ENCODE measurements at places on chromosomes 2 and 18.

DNA sequence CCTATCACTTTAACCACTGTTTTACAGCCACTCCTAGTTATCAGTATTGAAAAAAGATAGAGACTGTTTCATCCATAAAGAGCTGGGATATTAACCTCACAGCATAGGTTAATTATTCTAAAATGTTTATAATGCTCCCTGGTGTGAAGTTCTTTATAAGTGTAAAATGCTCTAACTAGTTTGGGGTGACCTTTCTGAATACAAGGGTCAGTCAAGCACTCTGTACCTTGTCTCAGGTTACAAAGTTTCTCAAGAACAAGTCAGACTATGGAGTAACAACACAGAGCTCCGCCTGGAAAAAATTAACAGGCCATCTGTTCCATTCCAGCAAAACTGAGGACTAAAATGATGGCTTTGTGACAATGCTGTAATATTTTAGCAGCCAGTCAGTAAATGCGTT, 107.4 kb downstream of the NOL4 start:
- no peak for DNase-seq

DNA sequence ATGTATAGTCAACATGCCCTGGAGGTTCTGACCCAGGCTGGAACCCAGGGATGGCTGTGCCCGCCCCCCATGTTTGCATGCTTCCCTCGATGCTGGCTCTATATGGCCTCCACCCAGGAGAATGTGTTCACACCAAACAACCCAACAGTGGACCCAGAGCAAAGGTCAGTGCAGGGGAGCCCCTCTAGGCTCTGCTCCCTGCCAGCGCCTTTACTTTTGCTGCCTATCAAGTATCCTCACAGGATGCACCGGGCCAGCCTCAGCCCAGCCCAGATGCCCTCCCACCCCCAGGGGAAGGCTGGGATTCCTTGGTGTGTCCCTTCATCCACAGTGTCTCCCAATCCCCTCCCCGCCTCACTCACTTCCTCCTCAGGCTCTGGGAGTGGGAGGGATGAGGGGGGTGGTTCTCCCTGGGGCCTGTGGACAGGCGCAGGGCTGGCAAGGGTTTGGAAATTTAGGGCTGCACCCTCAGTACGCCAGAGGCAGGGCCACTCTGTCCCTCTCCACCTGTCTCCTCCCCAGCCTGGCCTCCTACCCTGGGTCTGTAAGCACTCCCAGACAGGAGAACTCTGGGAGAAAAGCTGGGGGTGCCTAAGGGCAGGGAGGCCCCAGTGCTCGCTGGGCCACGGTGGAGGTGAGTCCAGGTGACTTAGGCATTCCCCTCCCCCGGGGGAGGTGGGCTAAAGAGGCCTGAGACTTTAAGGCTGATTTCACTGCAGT, 2.3 kb downstream of the ATP6V1B1 start:
- DNase-seq = no peak

GRCh38 chr2:65992198-65992554, 442.7 kb upstream of the MEIS1 start:
- DNase-seq = no peak

- DNase-seq = no peak
Observed at GRCh38 chr2:69011611-69012157, 1.3 kb upstream of the ANTXR1 start.

DNA sequence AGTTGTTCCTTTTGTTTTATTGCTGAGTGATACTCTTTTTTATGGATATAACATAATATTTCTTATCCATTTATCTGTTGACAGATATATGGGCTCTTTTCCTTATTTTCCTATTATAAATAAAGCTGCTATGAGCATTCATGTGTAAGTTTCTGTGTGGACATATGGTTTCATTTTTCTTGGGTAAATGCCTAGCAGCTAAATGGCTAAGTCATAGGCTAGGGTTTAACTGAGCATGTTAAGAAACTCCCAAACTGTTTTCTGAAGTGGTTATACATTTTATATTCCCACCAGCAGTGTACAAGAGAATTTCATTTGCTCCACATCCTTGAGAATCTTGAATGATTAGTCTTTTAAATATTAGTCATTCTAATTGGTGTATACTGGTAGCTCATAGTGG, 786.6 kb upstream of the CDH2 start:
- no peak for DNase-seq

GRCh38 chr2:8447610-8448221, 234.1 kb upstream of the ID2 start:
- no peak for DNase-seq

DNA sequence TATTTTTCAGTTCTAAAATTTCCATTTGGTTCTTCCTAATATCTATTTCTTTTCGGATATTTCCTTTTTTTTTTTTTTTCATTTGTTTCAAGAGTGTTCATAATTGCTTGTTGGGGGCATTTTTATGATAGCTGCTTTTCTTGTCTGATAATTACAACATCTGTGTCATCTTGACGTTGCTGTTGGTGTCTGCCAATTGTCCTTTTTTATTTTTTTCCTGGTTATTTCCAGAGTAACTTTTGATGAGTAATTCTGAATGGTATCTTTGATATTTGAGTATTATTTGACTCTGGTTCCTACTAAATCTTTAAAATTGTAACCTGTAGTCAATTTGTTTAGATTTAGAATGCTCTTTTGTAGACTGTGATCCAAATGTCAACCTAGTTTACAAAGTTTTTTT, 51.3 kb upstream of the CHRNA1 start:
- no peak for DNase-seq

- DNase-seq = no peak
Observed at GRCh38 chr18:36456622-36457021, 159.1 kb downstream of the FHOD3 start.

DNA sequence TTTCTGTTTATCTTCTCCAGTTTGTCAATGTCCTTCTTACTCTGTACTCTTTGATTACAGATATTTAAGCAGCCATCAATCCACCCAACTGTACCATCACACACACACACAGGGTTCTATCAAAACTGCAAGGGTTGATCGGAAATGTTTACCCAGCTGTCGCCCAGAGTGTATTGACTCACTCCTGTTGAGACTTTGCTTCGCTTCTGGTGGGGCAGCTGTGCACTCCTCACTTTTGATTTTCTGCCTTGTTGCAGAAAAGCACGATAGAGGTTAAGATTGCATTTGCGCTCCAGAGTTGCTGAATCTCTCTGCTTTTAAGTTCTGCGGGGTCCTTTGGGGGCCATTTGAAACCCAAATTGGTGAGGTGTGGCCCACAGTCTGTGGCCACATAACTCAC, 216.2 kb downstream of the SETBP1 start:
- DNase-seq = no peak

DNA sequence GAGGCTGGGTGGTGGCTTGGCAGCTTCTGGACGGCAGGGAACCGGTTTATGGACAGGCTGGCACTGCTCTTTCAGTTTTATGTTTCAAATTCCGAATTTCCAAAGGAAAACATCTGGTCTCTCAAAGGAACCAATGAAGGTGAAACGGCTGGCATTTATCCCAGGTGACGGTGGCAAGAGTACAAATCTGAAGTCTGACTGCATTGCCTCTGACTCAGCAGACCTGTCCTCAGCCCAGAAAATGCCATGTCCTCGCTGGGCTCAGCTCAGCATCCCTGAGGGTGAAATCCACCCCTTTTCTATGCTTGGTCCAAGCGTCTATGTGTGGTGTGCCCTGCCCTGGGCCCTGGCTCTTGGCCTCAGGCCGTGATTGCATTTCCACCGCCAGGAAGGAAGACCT, 38.1 kb downstream of the NAPG start:
- DNase-seq = no peak

DNA sequence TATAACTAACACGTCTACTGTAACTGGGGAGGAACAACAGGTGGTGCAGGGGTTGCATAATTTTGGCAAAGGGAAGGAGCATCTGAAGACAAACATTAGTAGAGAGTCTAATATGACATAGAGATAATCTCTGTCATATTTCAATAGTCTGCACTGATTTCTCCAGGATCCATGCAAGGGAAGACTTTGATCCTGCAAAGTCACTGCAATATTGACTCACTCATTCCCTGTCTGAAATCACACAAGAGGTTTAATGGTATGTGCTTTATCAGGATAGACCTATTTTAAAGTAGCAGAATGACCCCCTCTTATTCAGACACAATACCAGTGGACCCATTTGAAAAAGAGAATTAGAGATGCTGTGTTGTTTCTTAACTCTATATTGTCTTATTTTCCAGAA, 98.7 kb upstream of the CAVIN2 start:
- no peak for DNase-seq

GRCh38 chr18:63182861-63183260, 136.7 kb downstream of the BCL2 start:
- DNase-seq = no peak

GRCh38 chr2:161243905-161244304, 64.3 kb upstream of the PSMD14 start:
- DNase-seq = no peak

DNA sequence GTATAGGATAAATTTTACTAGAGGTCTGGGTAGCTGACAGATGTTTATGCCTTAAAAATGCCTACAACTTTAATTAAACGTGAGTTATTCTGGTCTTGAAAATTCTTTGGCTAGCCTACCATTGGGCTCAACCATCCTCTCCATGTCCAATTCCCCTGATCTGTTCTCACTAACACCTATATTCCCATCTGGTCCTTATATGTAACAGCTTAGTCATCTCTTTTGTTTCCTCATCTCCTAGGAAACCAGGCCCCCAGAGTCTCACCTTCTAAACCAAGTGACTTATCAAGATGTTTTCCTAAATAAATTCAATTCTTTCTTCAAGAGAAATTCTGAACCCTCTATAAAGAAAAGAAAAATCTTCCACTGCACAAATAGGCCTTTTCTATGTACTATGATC, 148.5 kb downstream of the TTC32 start:
- DNase-seq = no peak

GRCh38 chr2:95018861-95019550, 6.5 kb upstream of the MAL start:
- DNase-seq = no peak

DNA sequence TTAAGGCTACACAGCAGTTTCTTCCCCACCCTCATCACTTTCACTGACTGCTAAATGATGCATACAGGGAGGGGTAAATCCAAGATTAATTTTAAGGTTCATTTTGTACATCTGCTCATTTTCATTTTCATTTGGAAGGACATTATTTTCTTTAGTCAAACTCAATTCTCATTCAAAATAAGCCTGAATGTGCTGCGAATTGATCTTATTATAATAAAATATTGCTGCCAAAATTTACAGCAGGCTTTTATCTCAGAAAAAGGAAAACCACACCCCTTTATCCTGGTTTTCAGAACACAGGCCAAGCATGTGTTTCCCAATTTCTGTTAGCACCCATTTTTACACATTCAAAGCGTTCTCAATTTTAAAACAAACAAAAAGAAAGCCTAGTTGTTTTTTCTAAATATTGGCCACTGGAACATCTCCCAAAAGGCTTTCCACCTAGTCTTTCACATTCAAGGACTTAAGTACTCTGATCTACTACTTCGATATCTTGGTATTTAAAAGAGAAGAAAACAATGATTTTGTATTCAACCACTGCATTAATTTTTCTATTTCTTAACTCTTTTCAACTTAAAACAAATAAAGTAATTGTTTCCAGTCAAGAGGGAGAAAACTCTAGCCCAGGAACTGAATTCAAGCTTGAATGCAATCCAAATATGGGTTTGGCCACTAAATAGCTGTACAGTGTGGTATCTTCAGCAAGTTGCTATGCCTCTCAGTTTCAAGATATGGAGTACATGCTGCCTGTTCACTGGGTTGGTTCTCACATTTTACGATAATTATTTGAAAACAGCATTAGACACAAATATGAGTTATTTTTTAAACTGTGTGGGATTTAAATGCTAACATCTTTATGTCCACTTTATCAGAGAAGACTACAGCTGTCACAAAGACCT, 52.5 kb downstream of the CDH2 start:
- no peak for DNase-seq

GRCh38 chr2:70474256-70474848, 79.3 kb downstream of the TGFA start:
- DNase-seq = no peak

DNA sequence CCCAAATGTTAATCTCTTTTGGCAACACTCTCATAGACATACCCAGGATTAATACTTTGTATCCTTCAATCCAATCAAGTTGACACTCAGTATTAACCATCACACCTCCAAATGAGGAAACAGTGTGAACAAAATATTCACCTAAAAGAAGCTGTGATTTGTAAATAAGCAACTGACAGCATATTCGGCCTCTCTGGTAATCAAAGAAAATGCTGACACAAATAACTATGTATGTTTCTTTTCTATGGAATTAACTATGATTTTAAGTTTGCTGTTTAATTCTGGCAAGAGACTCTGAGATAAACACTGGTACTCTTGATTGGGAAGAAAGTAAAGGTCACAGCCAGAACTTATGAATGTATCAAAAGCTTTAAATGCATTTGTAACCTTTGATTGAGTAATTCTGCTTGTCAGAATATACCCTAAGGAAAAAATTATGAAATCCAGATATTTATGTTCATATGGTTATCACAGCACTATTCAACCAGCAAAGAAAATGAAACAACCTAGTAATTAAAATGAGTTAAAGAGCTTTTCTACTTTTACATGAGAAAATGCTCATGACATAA, 3.6 kb upstream of the GYPC start:
- no peak for DNase-seq

GRCh38 chr2:240299710-240300068, 135.8 kb upstream of the GPC1 start:
- no peak for DNase-seq

DNA sequence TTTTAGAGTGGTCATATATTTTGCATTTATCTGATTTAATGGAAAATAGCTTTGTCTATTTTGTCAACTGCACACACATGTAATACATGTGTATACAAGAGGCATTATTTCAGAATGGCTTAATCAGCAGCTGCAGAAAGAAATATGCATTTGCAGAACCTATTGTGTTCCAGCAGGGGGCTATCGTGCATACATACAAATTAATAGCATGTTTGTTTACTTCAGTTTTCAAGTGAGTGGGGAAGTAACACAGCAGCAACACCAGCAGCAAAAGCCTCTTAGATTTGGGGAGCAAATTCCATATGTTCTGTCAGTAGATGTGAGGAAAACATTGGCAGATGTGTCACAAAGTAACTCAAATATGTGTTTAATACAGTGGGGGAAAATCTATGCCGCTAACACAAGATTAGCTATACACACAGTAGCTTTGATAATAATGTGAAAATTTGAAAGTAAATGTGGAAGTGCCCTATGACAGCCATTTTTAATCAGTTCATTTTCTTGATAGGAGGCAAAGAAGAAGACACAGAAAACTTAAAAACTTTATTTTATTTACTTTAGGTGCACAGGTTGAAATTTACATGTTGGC, 218.1 kb downstream of the WDR7 start:
- peak; percentile 9 for DNase-seq

DNA sequence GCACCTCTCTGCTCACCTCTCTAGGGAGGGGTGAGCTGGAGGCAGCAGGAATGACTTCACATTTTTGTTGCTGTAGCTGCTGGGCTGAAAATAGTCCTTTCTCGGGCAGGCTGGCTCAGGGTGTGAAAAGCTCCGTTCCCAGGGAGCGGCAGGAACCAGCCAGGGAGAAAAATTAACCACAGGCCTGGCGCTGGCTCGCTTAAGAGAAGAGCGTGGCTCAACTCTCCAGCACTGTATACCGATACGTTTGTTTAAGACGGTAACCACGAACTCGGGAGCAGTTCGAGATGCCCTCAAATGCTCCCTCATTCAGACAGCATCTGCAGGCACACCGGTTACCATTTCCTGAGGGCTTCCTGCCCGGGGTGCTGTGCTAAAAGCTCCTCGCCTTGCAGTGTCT, 129.6 kb downstream of the CELF4 start:
- DNase-seq = no peak

- peak; percentile 63 for DNase-seq
Observed at GRCh38 chr2:199459286-199460100, 1.8 kb upstream of the SATB2 start.

GRCh38 chr2:161265874-161266273, 42.4 kb upstream of the PSMD14 start:
- DNase-seq = no peak

GRCh38 chr2:238790126-238790832, 57.6 kb upstream of the TWIST2 start:
- no peak for DNase-seq

All from CMK (cell line).